Testis (tissue), 5 donors: ENCODE measurements at places on chromosomes 3 and 15. TPM values are rescaled to one million over a fixed set of nuclear protein-coding genes. Genes with fewer than 3 reads are reported as not detected.

The PARP15 gene
- total RNA-seq, result 4.8 TPM

- peak overlapping the region; percentile 42 for H3K4me3 ChIP-seq
- H3K27me3 ChIP-seq, result no peaks in the 10 kb centered on the region
- peaks cover 16% of the 10 kb centered on the region for H3K4me1 ChIP-seq
- H3K36me3 ChIP-seq, result no peaks in the 10 kb centered on the region
Measured at GRCh38 chr15:89999676-90000185, 1.4 kb upstream of the ZNF710 start.

The ACP3 gene
- total RNA-seq, result 7.9 TPM

The CISH gene
- 3.7 TPM for total RNA-seq

DNA sequence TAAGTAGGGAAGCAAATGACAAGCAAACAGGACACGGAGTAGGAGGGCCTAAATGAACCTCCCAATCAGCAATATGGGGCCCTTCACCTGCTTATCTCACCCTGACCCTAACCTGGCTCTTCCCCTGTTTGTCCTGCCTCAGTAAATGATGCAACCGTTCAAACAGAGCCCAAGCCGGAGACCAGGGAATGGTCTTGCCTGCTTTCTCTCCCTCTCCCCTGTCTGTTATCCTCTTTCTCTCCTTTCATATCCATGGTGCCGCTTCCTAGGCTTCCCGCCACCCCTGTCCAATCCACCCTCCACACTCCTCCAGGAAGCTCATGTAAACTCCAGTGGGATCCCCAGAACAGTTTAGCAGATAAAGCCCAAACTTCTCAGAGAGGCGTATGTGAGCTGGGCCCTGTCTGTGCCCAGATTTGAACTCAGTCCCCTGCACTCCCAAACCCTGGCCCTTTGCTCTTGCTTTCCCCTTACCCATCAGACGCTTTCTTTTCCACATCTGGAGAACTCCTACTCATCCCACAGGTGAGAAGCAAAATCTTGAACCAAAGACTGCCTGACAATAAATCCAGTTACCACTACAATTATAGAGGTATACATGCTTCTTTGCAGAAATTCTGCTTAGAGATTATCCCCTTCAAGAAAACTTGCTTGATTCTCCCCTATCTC, 45.7 kb upstream of the STT3B start:
- no peak overlapping the region for H3K4me3 ChIP-seq
- H3K36me3 ChIP-seq, result no peaks in the 10 kb centered on the region
- no peak for DNase-seq
- no peaks in the 10 kb centered on the region for H3K27me3 ChIP-seq

- no peak overlapping the region for H3K4me3 ChIP-seq
- H3K36me3 ChIP-seq, result no peaks in the 10 kb centered on the region
- no peaks in the 10 kb centered on the region for H3K27me3 ChIP-seq
- DNase-seq, result no peak
Measured at GRCh38 chr3:177441813-177442646, 244.7 kb upstream of the TBL1XR1 start.

The C3orf22 gene
- 61.4 TPM for total RNA-seq

- no peak overlapping the region for H3K27ac ChIP-seq
- DNase-seq, result no peak
- no peak overlapping the region for H3K4me3 ChIP-seq
Measured at GRCh38 chr3:155651489-155652218, 93.2 kb downstream of the PLCH1 start.

DNA sequence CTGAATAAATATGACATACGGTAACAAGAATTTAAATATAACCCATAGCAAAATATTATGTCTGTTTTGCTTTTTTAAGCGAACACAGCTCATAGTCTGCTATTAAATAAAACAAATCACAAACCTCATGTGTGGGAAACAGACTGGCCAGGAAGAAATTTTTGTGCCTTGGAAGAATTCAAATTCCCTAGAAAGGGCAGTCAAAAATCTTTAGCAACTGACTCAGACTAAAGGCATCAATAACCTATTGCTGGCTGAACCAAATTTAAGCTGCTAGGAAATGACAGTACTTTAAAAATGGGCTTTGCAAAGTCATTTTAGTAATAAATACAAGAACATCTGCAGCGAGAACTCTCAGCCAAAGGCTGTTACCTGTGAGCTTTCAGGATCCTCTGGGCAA, 151.4 kb downstream of the PLD1 start:
- no peaks in the 10 kb centered on the region for H3K36me3 ChIP-seq
- no peaks in the 10 kb centered on the region for H3K27me3 ChIP-seq
- no peak overlapping the region for H3K27ac ChIP-seq
- DNase-seq, result no peak

The RRP9 gene
- 18.1 TPM for total RNA-seq

The GP5 gene
- total RNA-seq, result 0.06 TPM

DNA sequence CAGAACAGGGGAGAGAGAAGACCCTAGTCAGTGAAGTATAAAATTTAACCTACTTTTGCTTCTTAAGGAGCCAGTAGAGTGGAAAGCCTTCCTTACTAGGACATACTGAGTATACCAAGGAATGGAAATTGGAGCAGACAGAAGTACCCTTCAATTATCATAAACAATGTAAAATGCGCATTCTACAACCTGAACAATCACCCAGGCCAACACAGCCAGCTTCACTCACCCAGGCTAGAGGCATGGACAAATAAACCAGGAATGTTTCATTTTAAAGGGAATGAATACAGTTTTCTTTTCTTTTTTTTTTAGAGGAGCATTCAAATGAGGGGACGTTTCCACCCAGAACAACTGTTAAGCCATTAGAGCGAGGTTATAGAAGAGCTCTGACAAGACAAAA, 41.9 kb upstream of the PLXND1 start:
- no peak overlapping the region for H3K4me3 ChIP-seq
- no peaks in the 10 kb centered on the region for H3K36me3 ChIP-seq
- H3K27ac ChIP-seq, result no peak overlapping the region
- H3K27me3 ChIP-seq, result no peaks in the 10 kb centered on the region

The ITPKA gene
- total RNA-seq, result 21.3 TPM

The RNU5B-1 gene
- total RNA-seq, result not detected

DNA sequence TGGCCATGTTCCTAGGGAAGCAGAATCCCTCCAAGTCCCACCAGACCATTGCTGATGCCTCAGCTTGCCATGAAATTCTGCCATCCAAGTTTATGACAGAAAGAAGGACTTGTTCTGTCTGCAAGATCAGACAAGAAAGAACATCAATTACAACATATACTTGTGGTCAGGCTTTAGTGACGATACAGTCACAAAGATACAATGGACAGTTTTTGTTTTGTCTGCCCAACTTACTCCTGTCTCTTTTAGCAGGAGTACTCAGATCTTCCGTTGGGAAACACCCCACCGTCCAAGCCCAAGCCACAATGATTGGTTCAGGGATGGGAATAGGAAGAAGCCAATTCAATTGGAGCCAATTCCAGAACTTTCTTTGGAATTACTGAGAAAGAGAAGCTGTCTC, 15.7 kb downstream of the KLHL6 start:
- no peak overlapping the region for H3K4me3 ChIP-seq
- H3K36me3 ChIP-seq, result no peaks in the 10 kb centered on the region
- no peaks in the 10 kb centered on the region for H3K27me3 ChIP-seq
- peaks cover 10% of the 10 kb centered on the region for H3K4me1 ChIP-seq

DNA sequence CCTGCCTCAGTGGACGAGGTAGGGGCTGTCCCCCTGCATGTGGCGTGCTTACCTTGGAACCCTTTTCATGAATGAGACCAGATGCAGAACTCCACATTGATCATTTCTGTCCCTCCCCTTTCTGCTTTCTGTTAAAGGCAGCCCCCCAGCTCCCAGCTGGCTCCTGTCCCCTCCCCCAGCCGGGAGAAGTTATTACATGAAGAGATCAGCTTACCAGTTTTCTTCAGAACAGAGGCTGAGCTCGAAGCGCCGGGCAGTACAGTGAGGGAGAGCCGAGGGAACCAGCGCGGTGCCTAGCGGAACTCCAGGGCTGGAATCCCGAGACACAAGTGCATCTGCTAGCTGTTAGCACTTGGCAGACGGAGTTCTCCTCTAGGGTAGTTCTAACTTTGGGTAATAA, 263.3 kb upstream of the NR2E3 start:
- H3K4me3 ChIP-seq, result no peak overlapping the region
- no peak overlapping the region for H3K27ac ChIP-seq
- no peaks in the 10 kb centered on the region for H3K36me3 ChIP-seq

GRCh38 chr3:10248984-10249748, 907 bp downstream of the TATDN2 start:
- no peaks in the 10 kb centered on the region for H3K27me3 ChIP-seq
- peak overlapping the region; percentile 85 for H3K4me3 ChIP-seq
- no peaks in the 10 kb centered on the region for H3K36me3 ChIP-seq
- peak overlapping the region; percentile 90 for H3K27ac ChIP-seq
- H3K4me1 ChIP-seq, result peaks cover 11% of the 10 kb centered on the region

- H3K4me3 ChIP-seq, result no peak overlapping the region
- H3K27me3 ChIP-seq, result no peaks in the 10 kb centered on the region
- H3K27ac ChIP-seq, result peak overlapping the region; percentile 41
- peaks cover 16% of the 10 kb centered on the region for H3K4me1 ChIP-seq
- peak; percentile 42 for DNase-seq
Measured at GRCh38 chr3:13621381-13622221, 72.7 kb downstream of the FBLN2 start.

The CERS3 gene
- 13.4 TPM for total RNA-seq

DNA sequence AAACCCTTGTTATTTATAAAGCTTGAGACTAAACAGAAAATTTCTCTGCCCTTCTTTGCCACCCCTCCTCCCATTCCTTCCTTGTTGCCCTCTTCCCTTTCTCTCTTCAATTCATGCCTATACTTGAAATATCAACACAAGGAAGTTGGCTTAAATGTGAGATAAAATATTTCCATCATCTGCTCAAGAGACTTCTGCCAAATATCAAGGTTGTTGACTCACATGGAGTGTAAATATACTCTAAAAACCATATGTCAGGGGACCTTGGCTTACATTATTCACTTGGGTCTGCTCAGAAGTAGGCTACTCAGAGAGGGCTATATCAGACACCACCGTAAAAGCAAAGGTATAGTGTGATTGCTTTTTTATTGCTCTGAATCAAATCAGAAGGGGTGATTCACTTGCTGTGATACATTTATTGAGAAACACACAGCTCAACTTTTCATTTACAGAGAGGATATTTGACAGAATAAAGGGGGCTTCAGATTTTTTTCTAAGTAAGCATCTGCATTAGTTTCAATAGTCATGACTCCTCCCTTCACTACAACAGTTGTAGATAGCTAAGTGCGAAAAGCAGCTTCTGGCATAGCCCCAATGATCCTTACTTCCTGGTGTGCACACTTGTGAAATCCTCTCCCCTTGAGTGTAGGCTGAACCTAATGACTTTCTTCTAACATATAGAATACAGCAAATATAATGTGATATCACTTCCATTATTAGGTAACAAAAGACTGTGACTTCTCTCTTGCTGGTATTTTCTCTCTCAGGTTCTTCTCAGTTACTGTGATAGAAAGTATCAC, 386.2 kb downstream of the EFHB start:
- H3K27me3 ChIP-seq, result no peaks in the 10 kb centered on the region
- no peak overlapping the region for H3K27ac ChIP-seq
- H3K36me3 ChIP-seq, result no peaks in the 10 kb centered on the region
- no peak overlapping the region for H3K4me3 ChIP-seq
- no peak for DNase-seq
- H3K4me1 ChIP-seq, result no peaks in the 10 kb centered on the region

- H3K4me1 ChIP-seq, result peaks cover 15% of the 10 kb centered on the region
- no peaks in the 10 kb centered on the region for H3K36me3 ChIP-seq
- no peak overlapping the region for H3K27ac ChIP-seq
Measured at GRCh38 chr15:83203543-83203942, 4.1 kb downstream of the HDGFL3 start.

GRCh38 chr3:10337323-10338163, 16.6 kb upstream of the SEC13 start:
- no peak overlapping the region for H3K4me3 ChIP-seq
- H3K27ac ChIP-seq, result no peak overlapping the region
- no peak for DNase-seq
- no peaks in the 10 kb centered on the region for H3K36me3 ChIP-seq
- no peaks in the 10 kb centered on the region for H3K4me1 ChIP-seq

GRCh38 chr3:138724443-138724842, 110.3 kb downstream of the PIK3CB start:
- H3K4me1 ChIP-seq, result no peaks in the 10 kb centered on the region
- no peaks in the 10 kb centered on the region for H3K36me3 ChIP-seq
- no peak overlapping the region for H3K4me3 ChIP-seq

The OGG1 gene
- 36.4 TPM for total RNA-seq

The PDE8A gene
- 67.8 TPM for total RNA-seq

DNA sequence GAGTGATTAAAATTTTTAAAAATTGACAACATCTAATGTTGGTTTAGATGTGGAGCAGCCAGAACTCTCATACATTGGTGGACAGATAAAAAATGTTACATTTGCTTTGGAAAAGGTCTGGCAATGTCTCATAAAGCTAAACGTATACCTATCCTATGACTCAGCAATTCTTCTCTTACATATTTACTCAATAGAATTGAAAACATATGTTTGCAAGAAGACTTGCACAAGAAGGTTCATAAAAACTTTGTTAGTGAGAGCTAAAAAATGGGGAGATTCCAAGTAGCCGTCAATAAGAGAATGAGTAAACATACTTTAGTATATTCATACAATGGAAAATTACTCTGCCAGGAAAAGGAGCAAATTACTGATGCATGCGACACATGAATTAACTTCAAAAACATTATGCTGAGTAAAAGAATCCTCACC, 30.0 kb downstream of the MASP1 start:
- no peaks in the 10 kb centered on the region for H3K27me3 ChIP-seq
- no peaks in the 10 kb centered on the region for H3K36me3 ChIP-seq
- H3K27ac ChIP-seq, result no peak overlapping the region
- no peak overlapping the region for H3K4me3 ChIP-seq
- H3K4me1 ChIP-seq, result peaks cover 26% of the 10 kb centered on the region

DNA sequence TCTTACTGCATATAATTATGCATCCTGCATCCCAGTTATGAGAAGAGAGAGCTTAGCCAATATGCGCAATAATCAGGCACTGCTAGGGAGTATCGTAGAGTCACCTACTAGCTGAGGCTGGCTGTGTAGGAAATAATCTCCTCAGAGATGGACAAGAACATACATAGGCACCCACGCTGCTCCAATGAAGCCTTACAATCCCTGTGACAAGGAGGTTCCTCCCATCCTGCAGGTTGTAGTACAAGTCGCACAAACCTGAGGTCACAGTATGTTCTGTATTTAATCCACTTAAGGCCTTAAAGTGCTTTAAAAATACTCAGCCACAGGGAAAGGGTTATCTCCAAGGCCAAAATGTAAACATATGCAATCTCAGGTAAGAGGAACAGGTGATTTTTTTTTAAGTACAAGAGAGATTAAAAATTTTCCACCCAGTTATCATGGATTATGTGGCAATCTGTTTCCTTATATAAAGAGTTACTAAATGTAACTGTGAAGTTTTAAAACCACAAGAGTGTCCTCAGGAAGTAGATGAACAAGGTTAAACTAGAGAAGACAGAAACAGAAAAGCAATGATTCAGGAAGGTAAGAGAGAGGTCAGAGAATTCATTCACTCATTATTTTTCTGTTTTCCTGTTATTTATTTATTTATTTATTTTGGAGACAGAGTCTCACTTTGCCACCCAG, 7.5 kb upstream of the COLQ start:
- no peak overlapping the region for H3K27ac ChIP-seq
- no peak overlapping the region for H3K4me3 ChIP-seq
- no peaks in the 10 kb centered on the region for H3K27me3 ChIP-seq

- no peaks in the 10 kb centered on the region for H3K36me3 ChIP-seq
- H3K27me3 ChIP-seq, result no peaks in the 10 kb centered on the region
- H3K4me1 ChIP-seq, result peaks cover 24% of the 10 kb centered on the region
Measured at GRCh38 chr3:133573054-133573628, 345 bp upstream of the CDV3 start.
